ENCODE measurements at places on chromosomes 5 and 9.

DNA sequence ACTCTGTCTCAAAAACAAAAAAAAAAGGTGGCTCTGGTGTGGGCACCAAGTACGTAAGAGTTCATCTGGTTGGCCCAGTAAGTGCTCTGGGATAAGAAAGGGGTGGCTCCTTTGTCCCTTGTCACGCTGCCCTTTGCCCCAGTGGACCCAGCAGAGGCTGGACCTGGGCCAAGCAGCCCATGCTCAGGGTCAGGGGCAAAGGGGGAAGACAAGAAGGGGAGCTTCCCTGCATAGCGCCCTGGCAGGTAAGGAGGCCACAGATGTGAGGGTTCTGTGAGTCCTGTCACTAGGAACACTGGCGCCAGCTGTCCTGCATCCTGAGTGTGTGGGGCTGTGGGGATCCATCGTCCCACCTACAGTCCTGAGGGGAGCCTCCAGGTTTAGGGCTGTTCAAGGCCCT is 65.3 kb downstream of the GADD45G start:
- DNase-seq = no peak

DNA sequence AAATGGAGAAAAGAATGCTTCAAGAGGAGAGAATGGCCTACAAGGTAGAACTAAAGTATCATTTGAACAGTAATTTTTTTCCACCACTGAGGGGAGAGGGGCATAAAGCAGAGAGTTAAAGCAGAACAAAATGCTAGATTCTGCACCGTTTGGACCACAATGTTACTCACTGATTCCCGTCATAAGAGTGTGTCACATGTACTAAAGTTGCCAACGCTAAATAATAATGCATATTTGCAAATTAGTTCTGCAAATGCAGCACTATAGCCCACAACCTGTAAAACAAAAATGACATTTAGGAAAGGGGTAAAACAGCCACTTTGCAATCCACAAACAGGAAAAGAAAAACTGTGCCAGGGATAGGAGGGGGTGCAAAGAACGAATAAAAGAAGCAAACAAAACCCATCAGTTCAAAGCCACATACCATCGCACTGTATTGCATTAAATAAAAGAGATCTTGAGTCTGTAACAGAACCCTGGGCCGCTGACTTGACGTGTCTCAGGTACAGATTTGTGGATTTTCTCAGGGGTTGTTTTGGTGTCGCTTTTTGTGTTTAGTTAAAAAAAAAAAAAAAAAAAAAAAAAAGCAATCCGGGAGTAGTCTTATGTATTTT is 7.7 kb upstream of the NFIB start:
- no peak for DNase-seq

- no peak for DNase-seq
These were observed 63.7 kb downstream of the LURAP1L start for GRCh38 chr9:12838546-12838945.

- peak; percentile 66 for DNase-seq
These were observed 11.5 kb downstream of the PRRC2B start for GRCh38 chr9:131405428-131405827.

GRCh38 chr9:69885474-69885929 is 64.9 kb downstream of the CFAP95 start:
- no peak for DNase-seq

DNA sequence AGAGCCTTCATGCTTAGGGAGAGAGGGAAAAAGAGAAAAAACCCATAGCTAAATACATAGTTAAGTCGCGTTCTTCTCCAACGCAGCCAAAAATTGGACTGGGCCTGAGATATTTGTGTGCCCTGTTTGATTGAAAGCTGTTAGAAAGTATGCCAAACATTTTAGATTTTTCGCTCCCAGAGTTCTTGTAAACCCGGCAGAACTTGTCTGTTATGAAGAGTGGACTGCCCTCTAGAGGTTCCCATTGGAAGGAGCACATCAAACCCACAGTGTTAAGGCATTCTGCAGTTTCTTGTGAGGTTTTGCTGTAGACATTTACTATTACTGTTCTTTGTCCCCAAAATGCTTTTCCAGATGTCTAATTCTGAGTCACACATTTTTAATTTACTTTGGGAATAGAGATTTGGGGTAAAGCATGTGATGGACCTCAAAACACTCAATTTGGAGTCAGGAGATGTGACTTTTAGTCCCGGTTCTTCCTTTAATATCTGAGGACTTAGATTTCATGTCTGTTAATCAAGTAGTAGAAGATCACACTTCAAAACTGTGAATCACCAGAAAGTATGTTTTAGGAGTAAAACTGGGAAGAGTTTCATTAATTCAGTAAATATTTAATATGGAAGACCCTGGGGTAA is 96.6 kb downstream of the PCSK1 start:
- DNase-seq = no peak

DNA sequence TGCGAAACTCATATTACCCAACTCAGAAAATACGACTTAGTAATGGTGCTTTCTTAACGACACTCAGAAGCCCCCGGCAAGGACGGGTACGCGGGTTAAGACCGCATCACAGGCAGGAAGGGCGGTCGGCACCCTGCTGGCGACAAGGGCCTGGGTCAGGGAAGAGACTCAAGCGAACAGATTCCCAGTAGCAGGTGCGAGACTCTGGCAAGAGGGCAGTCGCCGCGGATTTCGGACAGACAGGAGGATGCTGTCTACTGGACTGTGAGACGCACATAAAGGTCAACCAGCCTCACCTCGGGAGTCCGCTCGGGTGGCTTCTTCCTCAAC is 398 bp downstream of the RAPGEF6 start:
- DNase-seq = no peak

DNA sequence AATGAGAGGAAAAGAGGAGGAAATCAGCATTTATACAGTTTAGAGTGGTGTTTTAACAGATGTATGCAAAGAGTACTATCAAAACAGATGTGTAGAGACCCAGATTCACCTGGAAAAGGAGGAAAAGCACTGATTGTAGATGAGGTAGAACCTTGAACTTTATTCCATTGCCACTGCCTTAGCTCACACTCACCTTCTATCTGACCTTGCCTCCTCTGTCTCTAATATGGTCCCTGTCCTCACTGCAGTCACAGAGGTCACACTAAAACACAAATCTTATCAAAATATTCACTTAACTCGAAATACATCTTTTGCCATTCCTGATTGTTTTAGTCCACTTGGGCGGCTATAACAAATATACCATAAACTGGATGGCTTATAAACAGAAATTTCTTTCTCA is 7.0 kb downstream of the GIN1 start:
- DNase-seq = no peak

GRCh38 chr5:146641941-146642340 is 126.0 kb upstream of the GPR151 start:
- no peak for DNase-seq

DNA sequence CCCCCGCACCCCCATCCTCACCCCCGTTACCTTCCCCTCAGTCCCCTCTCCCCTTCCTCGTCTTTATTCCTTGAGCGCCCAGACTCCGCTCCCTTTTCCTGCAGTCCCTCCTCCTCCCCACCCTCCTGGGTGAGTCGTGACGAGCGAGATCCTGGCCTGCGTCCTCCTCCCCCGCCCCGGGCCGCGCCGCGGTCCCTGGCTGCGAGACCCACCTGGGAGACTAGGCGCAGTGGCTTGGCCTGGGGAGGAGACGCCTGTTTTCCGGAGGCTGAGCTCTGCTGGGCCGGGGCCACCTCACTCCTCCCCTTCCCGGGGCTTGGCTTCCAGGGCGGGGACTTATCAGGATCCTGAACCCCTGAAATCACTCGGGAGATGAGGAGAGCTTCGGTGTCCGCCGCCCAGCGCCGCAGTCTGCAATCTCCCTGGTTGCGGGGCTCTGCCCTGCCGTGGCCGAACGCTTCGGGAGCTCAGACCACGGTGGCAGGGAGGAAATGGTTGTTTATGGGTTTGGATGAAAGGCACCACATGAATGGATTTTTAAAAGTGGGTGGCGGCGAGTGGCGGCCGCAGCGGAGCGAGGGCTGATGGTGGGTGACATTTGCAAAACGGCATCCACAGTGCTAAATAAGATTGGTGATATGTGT is 984 bp downstream of the STXBP1 start:
- DNase-seq = peak; percentile 84

GRCh38 chr9:18056269-18056992 is 417.5 kb upstream of the ADAMTSL1 start:
- DNase-seq = no peak

DNA sequence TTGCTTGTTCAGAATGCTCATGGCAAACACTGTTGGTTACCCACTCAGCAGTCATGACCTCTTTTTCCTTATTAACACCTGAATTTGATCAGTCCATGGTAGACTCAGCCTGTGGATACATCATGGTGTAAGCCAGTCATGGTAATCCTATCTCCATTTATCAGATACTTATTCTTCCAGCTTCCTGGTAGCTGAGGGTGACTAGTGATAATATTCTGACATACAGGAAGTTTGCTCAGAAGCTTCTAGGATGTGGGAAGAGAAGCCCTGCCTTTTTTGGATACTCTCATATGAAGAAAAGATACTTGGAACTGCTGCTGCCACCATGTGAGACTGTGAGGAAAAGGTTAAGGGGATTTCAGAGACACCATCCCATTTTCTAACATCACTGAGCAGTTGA is 7.3 kb downstream of the GDA start:
- no peak for DNase-seq

DNA sequence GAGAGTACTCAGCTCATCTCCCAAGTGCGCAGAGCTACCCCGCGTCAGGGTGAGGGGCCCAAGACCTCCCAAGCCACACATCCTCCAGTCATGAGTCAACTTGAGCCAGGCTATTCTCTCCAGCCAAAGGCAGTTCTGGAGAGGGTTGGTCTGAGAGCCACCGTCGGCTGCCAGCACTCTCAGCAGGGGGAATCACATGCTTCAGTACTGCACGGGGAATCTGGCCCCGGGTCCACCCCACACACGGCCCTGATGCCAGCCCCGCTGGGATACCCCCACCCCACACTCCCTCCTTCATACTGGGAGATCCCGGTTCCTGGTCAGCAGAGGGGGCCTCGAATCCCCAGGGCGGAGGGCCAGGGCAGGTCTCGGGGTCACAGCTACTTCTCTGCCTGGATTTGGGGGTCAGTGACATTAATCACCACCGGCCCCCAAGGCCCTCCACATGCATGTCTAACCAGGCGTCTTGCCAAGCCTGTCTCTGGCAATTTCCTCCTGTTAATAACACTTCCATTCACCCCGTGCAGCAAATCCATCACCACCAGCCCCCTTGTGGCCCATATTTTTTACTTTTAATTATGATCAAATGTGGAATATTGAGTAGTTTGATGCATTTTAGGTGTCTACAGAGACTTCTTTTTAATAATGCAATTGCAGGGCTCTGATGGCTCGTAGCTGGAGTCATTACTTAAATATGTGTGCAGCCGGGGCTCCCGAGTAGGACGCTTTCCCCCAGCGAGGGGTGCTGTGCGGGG is 102.9 kb upstream of the PPP1R26 start:
- DNase-seq = no peak

- DNase-seq = no peak
These were observed 40.8 kb upstream of the LMNB1 start for GRCh38 chr5:126736141-126736540.

GRCh38 chr5:35924950-35925722 is 13.3 kb downstream of the CAPSL start:
- DNase-seq = peak; percentile 44

DNA sequence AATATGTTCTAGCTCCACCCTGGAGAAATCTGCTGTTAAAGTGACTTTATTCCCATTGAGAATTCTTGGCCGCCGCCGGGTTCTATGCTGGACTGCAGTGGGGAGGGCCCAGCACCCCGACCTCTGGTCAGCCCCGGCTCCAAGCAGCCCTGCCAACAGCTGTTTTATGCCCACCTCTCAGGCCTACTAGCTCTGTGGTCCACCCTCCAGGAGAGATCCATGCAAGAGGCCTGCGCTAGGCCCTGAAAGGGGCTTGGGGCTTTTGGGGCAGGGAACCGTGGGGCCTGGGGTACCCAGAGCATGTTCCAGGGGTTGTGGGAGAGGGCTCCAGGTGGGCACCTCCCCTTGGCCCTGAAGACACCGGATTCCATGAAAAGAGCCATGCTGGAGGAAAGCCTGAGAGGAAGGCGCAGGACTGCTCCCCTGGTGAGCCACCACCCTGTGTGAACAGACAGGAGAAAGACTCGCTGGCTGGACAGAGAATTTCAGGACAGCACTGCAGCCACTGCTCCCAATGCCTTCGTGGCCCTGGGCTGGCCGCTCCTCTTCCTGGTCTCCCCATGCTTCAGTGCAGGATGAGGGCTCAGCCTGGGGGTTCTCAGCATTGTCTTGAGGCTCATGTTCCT is 44.6 kb upstream of the RUFY1 start:
- DNase-seq = no peak

GRCh38 chr5:1746371-1747078 is 53.1 kb downstream of the MRPL36 start:
- no peak for DNase-seq

DNA sequence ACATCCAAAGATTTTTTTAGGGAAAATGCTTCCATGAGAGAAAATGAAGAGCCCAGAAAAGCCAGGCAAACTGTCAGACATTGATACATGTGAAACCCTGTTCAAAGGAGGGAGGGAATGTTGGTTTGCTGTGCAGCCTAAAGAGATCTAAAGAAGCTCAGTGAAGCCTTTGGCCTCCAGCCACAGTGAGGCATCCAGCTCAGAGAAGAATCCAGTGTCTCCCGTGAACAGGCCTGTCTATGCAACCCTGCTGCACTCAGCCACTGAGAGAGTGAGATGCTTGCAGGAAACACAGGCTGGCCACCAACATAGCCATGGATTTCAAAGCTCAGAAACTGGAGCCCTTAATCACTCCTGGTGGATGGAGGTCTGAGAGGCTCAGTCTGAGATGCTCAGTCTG is 171.4 kb upstream of the PLCXD3 start:
- no peak for DNase-seq

- DNase-seq = peak; percentile 5
These were observed 20.8 kb downstream of the SARDH start for GRCh38 chr9:133717113-133718031.

DNA sequence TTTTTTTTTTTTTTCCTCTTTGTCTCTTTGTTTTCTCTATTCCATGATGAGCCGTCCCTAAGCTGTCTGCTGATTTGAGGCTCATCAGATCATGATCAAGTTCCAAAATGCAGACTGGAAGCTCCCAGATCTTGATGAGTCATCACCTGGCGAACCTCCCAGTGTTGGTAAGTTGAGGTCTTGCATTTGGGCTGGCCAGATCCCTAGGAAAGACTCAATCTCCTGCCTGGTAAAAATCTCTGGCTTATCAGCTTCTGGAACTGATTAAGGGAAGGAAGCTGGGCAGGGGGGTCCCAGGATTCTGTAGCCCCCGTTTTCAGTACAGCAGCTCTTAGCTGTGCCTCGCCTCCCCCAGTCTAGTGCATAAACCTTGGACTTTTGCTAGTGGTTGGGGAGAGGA is 69.0 kb downstream of the TSPAN17 start:
- no peak for DNase-seq

DNA sequence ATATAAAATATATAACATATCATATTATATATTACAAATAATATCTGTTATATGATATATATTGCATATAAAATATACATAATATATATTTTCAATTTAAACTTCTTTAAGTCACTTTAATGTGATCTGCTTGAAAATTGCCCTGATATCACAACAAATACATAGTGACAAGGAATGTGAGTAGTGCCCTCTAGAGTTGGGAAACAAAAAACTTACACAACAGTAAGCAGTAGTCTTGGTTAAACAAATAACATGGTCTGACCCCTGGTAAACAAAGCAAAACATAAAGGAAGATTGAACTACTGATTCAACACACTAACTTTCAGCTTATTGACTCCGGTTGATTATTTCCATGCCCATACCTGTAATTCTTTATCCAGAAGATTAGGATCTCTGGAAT is 188.3 kb upstream of the NMUR2 start:
- no peak for DNase-seq

Measured in heart left ventricle (tissue), 16 donors.